ENCODE measurements at places on chromosomes 4 and X.
A peak's percentile ranks its signal among the peaks of the same experiment; 100 is the strongest.

DNA sequence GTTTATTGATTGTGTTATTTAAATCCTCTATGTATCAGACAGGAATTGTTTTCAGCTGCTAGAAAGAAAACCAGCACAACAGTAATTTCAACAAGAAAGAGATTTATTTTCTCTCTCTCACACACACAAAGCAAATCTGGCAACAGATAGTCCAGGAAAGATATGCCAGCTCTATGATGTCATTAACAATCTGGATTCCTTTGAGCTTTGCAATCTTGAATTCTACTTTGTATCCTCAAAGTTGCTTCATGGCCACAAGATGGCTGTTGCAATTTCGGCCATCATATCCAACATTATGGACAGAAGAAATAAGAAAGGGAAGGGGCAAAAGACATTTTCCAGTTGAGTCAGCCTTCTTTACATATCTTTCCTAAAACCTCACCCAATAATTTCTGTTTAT is 19.8 kb upstream of the FMR1 start:
- DNase-seq = no peak

DNA sequence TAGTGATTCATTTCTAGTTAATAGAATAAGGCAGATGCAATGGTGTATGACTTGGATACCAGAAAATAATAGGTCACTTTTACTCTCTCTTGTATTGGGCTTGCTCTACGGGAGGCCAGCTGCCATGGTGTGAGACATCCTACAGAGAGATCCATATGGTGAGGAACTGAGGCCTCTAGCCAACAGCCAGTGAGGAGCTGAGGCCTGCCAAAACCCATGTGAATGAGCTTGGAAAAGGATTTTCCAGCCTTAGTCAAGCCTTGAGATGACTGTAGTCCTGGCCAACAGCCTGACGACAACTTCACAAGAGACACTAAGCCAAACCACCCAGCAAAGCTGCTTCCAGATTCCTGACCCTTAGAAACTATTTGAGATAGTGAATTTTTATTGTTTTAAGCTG is 1300.2 kb downstream of the RAPGEF2 start:
- DNase-seq = no peak

DNA sequence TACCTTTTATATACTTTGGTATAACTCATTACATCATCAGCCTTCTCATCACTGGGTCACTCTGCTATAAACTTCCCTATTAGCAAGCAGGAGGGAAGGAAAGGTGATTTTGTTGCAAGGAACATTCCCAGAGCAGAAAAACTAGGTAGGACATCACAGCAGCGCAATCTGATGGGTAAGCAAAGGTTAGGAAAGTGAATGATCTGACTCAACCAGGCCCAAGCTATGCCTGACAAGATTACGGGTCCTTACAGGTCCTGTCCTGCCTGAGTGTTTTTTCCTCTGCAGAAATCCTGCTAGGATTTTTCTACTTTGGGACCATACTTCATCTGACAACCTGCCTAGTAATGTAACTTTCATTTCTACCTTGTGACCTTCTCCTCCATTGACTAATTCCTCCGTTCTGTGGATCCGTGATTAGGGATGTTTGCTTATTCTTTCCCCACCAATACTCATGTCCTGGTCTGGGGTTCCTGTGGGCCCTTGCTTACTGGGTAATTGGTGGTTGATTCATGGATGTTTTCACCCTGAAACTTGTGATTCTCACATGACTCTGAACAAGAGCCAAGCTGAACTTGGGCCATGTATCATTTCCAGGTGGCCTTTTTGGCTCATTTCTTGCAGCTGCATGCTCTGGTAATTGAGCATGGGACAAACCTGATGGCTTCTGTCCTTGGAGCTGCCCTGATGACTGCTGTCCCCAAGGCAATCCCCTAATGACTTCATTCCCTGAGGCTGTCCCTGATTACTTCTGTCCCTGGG is 111.9 kb upstream of the KIT start:
- no peak for DNase-seq

DNA sequence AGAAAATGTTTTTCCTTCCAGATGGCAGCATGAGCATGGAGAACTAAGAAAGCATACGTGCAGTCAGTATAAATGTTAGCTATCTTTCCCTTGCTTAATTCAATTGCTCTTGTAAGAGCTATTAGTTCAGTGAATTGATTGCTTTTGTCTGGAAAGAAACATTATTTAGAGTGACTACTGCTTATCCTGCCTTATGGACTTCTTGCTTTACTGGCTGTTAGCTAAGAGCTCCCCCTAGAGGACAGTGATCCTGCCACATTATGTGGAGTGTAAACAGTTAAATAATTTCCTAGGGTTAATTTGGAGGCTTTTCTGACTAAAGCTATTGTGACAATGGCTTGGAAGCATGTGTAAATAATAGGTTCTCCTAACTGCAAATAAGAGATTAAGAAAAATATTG is 1402.4 kb downstream of the FAM133A start:
- DNase-seq = peak; percentile 23

GRCh38 chr4:142913461-142914030 is 67.4 kb upstream of the INPP4B start:
- DNase-seq = no peak

DNA sequence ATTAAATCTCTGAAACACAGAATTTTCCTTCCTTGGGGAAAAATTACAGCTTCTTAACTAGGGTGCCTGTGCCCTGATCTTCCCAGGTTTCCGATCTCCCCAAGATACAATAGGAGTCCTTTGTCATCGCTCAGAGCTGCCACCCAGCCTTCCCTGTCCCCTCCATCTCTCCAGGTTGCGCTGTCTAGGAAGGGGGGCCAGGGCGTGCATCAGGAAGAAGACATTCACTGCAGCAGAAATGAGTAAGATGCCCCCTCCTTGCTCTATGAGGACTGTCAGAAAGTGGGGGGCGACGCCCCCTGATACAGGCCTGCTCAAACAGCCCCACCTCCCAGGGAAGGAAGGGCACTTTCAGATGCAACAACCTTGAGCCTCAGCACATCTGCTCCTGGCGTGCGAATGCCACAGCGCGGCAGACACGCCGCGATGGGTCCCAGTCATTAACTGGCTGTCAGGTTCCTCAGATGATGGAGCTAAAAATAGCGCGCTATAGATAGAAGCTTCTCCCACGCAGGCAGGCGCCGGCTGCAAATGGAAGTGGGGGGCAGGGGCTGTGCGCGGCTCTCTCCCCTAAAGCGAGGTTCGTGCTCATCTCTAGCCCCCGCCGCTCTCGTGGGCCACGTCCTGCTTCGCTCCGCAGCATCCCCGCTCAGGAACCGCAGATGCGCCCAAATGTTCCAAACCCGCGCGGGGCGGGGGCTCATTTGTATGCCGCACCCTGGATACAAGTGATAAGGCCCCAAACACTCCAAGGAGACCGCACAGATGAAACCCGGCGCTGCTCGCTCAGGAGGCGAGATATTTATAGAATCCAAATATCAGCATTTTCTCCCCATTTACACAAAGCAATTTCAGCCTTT is 57.6 kb upstream of the LGI2 start:
- DNase-seq = no peak

DNA sequence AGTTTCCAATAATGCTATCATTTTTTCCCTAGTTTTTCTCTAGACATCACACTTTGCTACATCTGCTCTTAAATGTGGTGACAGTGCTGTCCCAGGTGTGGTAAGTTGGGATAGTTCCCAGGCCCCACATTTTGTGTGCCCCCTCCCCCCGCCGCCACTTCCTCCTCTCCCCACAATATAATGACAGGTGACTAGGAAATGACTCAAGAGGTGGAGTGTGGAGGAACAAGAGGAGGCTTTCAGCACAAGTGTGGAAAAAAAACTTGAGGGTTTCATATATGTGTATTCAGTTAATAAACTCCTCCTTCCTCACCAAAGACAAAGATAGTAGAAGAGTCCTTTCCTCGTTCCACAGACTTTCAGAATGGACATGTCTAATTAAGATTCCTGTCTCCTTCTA is 18.3 kb upstream of the IL21 start:
- peak; percentile 53 for DNase-seq

- DNase-seq = no peak
Measured at GRCh38 chr4:179128299-179128698, 1686.1 kb upstream of the AGA start.

DNA sequence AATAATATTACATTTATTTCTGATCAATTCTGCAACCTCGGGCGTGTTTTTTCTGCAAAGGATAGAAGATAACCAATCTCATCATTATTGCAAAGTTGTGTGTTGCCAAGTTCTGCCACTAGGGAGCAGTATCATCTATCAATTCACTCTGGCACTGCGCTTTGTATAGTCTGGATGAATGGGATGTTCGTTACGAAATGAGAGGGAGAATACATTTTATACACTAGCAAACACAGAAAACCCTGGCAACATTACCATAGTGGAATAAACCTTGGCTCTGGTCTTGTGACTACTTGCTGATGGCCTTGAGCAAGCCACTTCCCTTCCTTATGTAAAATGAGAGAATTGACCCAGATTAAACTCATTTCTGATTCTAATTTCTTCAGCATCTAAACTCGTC is 97.5 kb upstream of the ZNF518B start:
- peak; percentile 41 for DNase-seq

DNA sequence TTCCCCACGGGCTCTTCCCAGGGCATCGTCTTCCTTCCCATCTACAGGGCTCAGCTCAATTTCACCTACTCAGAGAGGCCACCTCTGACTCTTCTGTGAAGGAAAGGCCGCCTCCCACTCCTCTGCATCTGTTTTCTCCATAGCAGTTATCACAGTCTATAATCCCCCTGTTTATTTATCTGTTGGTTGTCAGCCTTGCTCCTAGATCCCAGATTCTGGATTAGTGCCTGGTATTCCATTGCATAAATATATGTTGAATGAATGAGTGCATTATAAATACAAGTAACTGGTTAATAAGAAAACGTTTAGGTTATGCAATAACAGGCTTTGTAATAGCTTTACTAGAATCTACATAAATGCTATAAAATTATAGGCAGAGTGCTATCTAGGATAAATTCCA is 52.9 kb downstream of the NSG1 start:
- no peak for DNase-seq

GRCh38 chr4:64899563-64899962 is 490.3 kb upstream of the TECRL start:
- DNase-seq = no peak

GRCh38 chrX:43448688-43449087 is 207.4 kb upstream of the MAOA start:
- DNase-seq = no peak

DNA sequence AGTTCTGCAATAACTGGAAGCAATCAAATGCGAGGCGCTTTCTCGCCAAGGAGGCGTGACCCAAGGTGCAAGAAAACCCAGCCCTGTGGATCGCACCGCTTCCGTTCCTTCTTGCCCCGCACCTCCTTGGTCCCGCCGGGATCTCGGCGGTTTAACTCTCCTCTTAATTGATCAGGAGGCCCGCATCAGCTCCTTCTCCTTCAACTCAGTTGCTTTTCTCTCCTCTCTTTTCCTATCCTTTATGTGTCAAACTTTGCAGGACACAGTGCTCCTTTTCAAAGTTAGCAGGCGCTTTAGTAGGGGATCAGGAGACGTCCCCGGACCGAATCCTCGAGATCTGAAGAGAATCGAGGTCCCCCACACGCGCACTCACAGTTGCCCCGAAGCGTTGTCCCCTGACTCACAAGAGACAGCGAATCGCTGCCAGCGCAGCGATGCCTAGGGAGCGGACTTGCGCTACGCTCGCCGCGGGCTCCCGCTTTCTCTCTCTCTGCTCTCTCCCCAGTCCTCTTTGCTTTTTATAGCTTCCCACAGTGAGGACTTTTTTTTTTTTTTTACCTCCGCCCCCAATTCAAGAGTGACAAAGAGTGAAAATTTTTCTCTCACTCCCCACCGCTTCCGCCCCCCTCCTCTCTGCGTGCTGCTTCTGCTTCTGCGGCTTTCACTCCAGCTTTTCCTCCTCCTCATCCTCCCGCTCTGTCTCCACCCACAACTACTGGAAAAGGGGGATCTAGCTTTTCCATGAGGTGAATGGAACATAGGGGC is at the start of gene DKK2:
DKK2 (minus strand) TSS at position 495 of the 765 bp plus-strand sequence. CDS start 722 bp downstream, outside the sequence.
- DNase-seq = no peak

DNA sequence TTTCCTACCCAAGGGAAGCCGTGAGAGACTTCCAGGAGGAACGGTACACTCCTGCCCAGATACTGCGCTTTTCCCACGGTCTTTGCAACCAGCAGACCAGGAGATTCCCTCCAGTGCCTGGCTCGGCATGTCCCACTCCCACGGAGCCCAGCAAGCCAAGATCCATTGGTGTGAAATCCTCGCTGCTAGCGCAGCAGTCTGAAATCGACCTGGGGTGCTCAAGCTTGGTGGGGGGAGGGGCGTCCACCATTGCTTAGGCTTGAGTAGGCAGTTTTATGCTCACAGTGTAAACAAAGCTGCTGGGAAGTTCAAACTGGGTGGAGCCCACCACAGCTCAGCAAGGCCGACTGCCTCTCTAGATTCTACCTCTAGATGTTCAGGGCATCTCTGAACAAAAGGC is 284.8 kb upstream of the FGF13 start:
- no peak for DNase-seq

- DNase-seq = no peak
Measured at GRCh38 chrX:18228069-18228468, 7.4 kb upstream of the BEND2 start.

DNA sequence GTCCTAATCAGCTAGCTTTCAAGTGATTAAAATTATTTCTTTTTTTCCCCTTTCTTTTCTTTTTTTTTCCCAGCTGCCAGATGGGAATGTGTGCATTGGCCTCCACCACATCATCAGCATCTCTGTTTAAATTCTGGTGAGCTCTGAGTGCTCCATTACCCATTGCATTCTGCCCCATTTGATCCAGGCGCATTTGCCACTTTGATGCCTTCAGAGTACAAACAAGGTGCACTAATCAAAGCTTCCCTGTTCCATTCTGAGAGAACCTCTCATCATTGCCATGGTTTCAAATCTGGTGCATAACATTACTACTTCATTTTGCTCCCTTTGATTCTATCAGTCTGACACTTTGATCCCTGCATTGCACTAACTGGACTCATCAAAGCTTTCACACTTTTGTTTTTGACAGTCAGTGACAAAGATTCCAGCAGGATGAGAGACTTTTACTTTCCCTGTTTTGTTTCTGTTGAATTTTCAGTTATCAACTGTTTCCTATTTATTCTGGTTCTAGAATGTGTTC is 238.8 kb upstream of the PCDH10 start:
- no peak for DNase-seq

- DNase-seq = no peak
Measured at GRCh38 chr4:130028552-130028951, 932.6 kb downstream of the C4orf33 start.
